ENCODE measurements at places on chromosomes 16 and 17.

DNA sequence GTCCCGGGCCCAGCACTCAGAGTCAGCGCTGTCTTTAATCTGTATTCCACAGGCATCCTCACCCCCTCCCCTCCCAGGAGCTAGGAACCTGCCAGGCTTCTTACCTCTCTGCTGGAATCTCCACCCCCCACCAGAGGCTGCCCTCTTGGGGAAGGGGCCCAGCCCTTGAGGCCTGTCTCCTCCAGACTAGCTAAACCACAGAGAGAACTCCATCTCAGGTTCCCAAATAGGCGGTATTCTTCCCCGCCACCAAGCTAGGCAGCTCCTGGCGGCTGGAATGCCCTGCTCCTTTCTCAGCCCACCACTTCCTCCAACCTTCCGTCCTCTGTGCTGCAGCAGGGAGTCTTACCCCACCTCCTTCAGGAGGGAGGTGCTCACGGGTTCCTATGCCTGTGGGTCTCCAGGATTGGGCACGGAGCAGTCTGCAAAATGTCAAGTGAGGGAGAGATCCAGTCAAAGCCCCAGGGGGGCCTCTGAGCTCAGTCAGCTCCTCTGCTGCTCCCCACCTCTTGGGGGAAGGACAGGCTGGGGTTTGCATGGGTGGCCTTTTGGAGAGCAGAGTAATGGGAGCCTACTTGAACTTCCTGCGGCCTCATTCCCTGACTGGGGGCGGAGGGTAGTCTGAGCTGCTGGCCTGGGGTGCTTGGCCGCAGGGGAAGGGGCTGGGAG, 55.7 kb downstream of the SREBF1 start:
- no peak for DNase-seq

GRCh38 chr16:3363793-3364192, 8.1 kb downstream of the OR2C1 start:
- DNase-seq = no peak

DNA sequence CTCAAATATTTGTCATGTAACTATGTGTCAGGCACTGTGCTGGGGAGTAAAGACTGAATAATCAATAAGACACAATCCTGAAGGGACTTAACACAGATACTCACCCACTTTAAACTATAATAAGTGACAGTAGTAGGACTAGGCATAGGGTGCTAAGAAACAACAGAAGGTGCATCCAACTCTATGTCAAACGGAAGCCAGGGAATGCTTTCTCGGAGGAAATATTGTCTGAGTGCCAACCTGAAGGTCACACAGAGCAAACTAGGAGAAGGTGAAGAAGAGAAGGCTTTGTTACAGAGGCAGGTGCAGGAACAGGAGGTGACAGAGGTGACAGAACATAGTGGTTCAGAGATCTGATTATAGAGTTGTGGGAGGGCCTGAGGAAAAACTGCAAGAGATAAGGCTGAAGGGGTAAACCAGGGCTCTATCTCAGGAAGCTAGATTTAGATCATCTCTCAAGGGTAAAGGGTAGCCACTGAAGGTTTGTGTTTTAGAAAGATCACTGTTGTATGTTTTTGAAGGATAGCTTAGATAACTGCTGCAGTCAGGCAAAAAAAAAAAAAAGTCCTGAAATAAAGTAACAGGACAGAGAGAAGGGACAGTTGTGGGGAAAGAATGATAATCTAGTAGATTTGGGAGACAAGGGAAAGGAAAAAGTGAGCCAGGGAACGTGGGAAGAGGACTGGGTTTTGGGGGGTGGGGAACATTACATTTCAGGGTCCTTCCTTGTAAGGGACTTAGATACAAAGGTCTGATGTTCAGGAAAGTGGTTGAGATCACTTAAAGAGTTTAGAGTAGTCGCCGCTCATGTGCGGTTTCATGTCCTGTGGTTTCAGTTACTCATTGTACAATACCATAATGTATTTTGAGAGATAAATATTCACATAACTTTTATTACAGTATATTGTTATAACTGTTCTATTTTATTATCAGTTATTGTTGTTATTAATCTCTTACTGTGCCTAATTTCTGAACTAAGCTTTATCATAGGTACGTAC, 85.6 kb upstream of the NETO2 start:
- DNase-seq = no peak

DNA sequence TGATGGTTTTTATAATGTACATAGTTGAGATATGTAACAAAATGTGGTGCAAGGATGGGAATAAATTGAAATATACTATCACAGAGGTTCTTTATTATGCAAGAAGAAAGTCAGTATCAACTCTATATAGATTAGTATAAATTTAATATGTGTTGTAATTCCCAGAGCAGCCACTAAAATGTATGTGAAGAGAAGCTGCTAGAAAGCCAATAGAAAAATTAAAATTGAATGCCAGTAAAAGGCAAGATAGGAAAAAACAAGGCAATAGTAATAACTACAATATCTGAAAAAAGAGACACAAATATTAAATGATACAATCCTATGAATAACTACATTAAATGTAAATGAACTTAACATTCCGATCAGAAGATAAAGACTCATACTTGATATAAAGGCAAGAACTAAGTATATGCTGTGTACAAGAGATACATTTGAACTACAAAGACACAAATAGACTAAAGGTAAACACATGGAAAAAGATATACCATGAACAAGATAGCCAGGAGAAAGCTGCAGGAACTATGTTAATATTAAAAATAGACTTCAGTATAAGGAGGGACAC, 92.0 kb downstream of the ABCA8 start:
- DNase-seq = no peak

DNA sequence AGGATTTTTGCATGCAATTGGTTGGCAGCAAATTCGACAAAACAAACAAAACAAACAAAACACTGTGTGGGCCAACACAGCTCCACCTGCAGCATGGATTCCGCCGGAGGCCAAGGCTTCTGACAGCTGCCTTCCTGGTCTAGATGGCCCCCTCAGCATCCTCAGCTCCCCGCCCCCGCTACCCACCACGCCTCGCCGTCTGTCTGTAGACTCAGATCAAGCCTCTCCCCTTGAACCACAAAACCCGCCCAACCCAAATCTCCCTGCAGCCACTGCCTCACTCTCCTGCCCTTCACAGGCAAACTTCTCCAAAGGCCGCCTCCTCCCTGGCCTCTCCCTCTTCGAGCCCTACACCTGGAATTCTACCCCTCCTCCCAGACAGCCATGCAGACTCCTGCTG, 57.9 kb downstream of the RTN4RL1 start:
- no peak for DNase-seq

GRCh38 chr16:48011878-48012658, 143.7 kb downstream of the ABCC12 start:
- DNase-seq = no peak

- no peak for DNase-seq
Measured at GRCh38 chr16:83270061-83270460, 537.7 kb upstream of the HSBP1 start.

DNA sequence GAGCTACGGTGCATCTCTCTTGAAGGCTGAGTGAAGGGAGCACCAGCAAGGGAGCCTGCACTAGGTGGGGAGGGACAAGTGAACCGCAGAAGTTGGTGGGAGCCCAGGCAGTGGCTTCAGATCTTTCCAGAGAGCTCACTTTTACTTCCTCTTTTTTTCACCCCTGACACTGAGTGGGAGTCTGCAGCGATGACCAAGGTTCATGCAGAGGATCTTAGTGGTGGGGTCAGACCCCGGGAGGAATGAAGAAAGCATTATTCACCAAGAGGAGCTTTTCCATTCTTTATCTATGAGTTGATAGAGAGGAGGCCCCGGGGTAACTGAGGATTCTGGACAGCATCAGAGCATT, 3.0 kb upstream of the CCL2 start:
- no peak for DNase-seq

DNA sequence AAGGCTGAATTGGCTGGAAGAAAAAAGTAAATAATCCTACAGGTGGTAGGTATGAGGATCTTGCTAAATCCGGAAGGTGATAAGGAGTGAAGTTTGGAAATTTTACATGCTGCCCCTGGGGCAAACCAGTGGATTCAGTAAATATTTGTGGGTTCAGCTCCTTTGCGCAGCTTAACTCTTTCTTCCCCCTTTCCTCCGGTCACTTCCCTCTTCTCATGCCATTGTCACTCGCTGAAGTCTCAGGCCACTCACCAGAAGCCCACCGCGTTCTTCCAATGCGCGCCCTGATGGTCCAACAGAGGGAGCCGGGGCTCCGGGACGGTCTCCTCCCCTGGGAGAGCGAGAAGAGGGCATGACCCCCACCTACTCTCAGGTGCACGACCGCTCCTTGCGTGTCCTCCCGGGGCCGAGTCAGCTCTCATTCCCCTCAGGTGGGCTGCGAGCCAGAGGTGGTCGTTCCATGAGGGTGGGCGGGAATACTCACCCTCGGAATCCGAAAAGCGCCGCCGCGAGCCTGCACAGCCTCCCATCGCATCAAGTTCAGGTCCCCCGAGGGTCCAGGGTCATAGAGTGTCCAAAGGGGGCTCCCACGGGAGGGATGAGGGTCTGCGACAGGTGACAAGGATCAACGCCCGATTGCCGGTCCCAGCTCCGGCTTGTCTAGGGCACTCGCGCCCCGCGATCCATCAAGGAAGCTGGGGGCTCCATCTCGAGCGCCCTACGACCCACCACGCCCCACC, 474 bp downstream of the CLN3 start:
- DNase-seq = no peak

DNA sequence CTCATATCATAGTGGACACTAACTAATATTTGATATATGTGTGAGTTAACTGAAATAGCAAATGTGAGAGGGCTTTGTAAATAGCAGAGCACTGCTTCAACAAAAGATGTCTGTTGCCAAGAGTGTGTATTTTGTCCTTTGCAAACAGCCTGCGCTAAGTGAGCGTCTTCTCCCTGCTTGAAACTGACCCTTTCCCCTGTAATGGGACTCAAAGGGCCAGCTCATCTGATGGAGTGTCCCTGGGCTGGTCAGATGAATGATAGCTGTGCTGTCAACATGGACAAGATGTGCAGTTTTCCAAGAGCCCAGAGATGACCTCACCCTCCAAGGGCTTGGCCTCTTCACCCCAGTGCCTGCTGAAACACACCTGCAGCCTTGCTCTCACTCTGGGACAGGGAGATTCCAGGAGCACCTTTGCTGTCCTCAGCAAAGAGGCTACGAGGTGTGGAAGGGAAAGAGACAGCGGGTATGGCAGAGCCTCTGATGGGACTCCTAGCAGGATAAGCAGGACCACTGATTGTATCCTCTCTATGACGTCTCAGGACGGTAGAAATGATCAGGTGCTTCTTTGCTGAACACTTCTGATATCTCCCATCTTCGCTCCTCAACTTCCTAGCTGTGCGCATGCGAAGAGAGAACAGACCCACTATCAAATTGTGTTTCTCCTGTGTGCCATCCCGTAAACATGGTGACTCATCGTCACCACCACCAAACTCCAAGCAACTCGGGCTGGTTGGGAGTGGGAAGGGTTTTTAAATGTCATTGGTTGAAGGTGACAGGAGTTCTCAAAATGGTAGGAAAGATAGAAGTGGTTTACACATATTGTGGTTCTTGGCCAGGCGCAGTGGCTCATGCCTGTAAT, 35.8 kb upstream of the TBX2 start:
- DNase-seq = no peak

DNA sequence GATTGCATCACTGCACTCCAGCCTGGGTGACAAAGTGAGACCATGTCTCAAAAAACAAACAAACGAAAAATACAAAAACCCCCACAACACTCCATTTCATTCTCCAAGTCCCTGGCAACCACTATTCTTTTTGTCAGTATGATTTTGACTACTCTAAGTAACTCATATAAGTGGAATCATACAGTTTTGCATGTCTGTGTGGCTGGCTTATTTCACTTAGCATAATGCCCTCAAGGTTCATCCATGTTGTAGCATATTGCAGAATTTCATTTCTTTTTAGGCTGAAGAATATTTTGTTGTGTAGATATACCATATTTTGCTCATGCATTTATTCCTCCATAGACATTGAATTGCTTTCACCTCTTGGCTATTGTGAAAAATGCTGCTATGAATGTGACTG, 81.7 kb upstream of the GAS7 start:
- no peak for DNase-seq

- no peak for DNase-seq
Measured at GRCh38 chr16:70695331-70696070, 9.6 kb upstream of the MTSS2 start.

GRCh38 chr17:4500191-4500571, 1.5 kb downstream of the SPNS2 start:
- no peak for DNase-seq

GRCh38 chr16:66874079-66874775, 6.1 kb upstream of the PDP2 start:
- no peak for DNase-seq

DNA sequence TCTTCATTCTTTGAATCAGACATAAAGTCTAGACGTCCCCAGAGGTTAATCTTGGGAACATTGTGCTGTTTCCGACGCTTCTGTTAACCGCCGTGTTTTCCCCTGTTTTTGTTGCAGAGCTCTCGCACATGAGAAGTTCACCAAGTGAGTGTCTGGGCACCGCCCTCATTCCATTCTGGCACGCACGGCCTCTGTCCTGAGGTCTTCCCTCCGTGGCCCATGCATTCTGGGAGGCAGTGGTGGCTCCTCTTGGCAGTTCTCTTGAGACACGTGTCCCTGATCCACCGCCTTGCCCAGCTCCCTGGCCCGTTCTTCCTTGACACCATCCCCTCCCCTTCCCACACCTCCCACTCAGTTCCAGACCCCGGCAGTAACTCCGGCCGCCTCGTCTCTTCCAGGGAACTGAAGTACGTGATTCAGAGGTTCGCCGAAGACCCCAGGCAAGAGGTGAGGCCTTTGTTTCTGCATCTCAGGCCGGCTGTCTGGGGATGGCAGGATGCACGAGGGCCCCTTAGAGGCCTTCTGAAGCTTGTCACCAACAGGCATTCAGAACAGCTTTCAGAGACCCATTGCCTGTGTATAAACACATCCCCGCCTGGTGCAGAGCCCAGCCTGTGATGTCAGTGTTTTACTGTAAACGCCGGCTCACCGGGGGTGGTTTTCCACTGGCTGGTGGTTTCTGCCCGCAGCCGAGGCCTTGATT, 85.9 kb upstream of the PLCG2 start:
- no peak for DNase-seq

GRCh38 chr16:79605999-79606398, 5.5 kb upstream of the MAF start:
- no peak for DNase-seq
